Aorta (tissue), 5 donors: ENCODE measurements at places on chromosomes 5 and 9. TPM values are rescaled to one million over a fixed set of nuclear protein-coding genes. Genes with fewer than 3 reads are reported as not detected.

GRCh38 chr5:119343052-119343451, 12.8 kb upstream of the TNFAIP8 start:
- no peak overlapping the region for H3K27ac ChIP-seq
- no peak for DNase-seq
- H3K36me3 ChIP-seq, result no peaks in the 10 kb centered on the region
- no peaks in the 10 kb centered on the region for H3K4me1 ChIP-seq
- no peaks in the 10 kb centered on the region for H3K27me3 ChIP-seq

GRCh38 chr5:65926276-65926783, at the start of gene ERBIN:
ERBIN (plus strand) TSS chr5:65926575; CDS start chr5:65992719, 66,144 bp downstream.
- H3K27ac ChIP-seq, result peak within 1 kb of the TSS; percentile 94
- H3K4me1 ChIP-seq, result no peaks in the 10 kb centered on the region
- H3K27me3 ChIP-seq, result no peaks in the 10 kb centered on the region
- DNase-seq, result peak; percentile 88
- no peaks in the 10 kb centered on the region for H3K36me3 ChIP-seq

DNA sequence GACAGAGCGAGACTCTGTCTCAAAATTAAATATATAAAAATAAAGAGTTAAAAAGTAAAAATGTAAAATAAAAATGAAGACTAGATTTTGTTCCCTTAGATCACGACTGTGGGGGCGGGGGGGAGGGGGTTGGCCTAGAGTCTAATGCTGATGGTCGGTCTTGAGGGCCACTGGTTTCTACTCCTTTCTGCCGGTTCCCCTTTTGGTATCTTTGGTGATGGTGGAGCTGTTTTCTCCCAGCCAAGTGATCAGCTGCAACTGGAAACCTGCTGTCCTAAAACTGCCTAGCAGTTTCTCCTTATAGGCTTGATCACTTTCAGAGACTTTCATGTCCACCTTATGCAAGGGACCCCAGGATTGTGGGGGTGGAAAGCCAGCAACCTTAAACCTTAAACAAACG, 1.1 kb downstream of the SRD5A1 start:
- no peak overlapping the region for H3K4me3 ChIP-seq
- H3K4me1 ChIP-seq, result no peaks in the 10 kb centered on the region
- H3K36me3 ChIP-seq, result no peaks in the 10 kb centered on the region
- no peak overlapping the region for H3K27ac ChIP-seq
- no peak for DNase-seq

DNA sequence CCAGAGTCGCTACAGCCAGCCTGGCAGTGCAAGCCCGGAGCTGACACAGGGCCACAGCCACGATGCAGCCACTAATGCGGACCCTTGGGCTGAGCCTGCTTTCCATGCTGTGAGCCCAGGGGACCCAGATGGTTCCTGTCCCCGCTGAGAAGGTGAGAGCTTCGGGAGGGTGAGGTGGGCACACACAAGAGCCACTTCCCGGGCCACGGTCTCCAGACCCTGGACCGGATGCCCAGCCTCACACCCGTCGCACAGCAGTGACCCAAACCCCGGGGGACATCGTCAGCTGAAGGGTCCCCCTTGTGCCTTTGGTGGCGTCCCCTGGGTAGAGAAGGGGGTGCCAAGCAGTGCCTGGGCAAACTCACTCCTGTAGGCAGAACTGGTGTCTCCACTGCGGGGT, 13.4 kb downstream of the PAEP start:
- no peak overlapping the region for H3K4me3 ChIP-seq
- DNase-seq, result no peak
- no peak overlapping the region for H3K27ac ChIP-seq

DNA sequence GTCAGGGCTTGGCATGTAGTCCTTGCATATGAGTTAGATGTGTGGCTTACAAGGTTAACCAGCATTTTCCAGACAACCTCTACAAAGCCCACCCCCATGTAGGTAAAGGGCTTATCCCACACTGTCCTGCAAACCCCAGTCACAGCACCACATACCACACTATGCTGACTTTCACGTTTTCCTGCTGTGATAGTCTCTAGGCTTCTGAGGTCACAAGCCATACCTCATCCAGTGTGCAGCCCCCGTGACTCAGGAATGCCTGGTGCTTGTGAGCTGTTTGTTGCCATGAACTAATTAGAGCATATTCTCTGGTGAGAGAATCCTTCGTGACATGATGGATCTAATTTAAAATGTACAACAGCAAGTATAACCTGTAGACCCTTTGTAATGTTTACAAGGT, 50.8 kb downstream of the ERAP1 start:
- H3K4me1 ChIP-seq, result no peaks in the 10 kb centered on the region
- H3K4me3 ChIP-seq, result no peak overlapping the region
- H3K36me3 ChIP-seq, result peaks cover 14% of the 10 kb centered on the region
- H3K27me3 ChIP-seq, result no peaks in the 10 kb centered on the region
- no peak overlapping the region for H3K27ac ChIP-seq

DNA sequence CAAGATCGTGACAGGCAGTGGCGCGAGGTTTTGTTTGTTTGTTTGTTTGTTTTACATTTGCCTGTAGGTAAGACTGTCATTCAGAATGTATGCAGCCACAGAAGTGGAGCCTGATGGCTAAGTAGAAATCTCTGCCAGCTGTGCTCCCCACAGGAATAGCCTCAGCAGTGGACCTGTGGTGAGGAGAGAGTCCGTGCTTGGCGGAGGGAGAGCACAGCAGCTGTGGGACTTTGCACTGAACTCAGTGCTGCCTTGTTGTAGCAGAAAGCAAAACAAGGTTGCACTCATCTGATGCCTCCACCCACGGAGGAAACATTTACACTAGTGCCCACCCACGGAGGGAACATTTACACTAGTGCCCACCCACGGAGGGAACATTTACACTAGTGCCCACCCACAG, 4.4 kb upstream of the ZNF782 start:
- H3K4me1 ChIP-seq, result no peaks in the 10 kb centered on the region
- no peaks in the 10 kb centered on the region for H3K27me3 ChIP-seq
- H3K36me3 ChIP-seq, result no peaks in the 10 kb centered on the region
- DNase-seq, result no peak
- H3K4me3 ChIP-seq, result no peak overlapping the region

- H3K36me3 ChIP-seq, result no peaks in the 10 kb centered on the region
- no peak overlapping the region for H3K27ac ChIP-seq
- H3K4me1 ChIP-seq, result no peaks in the 10 kb centered on the region
Measured at GRCh38 chr5:138686668-138687067, 66.6 kb upstream of the CTNNA1 start.

DNA sequence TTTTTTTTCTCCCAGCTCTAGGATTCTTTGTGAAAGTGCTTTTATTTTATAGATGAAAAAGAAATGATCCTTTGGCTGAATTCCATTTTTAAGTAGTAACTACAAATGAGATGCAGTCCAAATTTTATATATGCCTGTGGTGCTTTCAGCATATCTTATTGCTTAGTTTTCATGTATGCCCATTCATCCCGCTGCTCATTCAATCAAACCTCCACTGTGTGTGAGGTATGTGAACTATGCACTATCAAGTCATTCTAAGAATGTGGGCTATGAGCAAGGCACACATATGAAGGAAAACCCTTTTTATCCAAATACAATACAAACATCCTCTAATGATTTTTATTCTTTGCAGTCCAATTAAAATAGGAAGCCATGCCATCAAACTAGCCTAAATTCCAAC, 1069.1 kb upstream of the DMAC1 start:
- no peaks in the 10 kb centered on the region for H3K36me3 ChIP-seq
- H3K27ac ChIP-seq, result no peak overlapping the region
- H3K4me1 ChIP-seq, result peaks cover 6% of the 10 kb centered on the region
- DNase-seq, result no peak
- H3K27me3 ChIP-seq, result no peaks in the 10 kb centered on the region
- no peak overlapping the region for H3K4me3 ChIP-seq

- H3K27ac ChIP-seq, result no peak overlapping the region
- no peaks in the 10 kb centered on the region for H3K36me3 ChIP-seq
- H3K4me3 ChIP-seq, result peak overlapping the region; percentile 82
- no peaks in the 10 kb centered on the region for H3K27me3 ChIP-seq
- H3K4me1 ChIP-seq, result no peaks in the 10 kb centered on the region
Measured at GRCh38 chr5:57175551-57176309, 1.9 kb downstream of the GPBP1 start.

DNA sequence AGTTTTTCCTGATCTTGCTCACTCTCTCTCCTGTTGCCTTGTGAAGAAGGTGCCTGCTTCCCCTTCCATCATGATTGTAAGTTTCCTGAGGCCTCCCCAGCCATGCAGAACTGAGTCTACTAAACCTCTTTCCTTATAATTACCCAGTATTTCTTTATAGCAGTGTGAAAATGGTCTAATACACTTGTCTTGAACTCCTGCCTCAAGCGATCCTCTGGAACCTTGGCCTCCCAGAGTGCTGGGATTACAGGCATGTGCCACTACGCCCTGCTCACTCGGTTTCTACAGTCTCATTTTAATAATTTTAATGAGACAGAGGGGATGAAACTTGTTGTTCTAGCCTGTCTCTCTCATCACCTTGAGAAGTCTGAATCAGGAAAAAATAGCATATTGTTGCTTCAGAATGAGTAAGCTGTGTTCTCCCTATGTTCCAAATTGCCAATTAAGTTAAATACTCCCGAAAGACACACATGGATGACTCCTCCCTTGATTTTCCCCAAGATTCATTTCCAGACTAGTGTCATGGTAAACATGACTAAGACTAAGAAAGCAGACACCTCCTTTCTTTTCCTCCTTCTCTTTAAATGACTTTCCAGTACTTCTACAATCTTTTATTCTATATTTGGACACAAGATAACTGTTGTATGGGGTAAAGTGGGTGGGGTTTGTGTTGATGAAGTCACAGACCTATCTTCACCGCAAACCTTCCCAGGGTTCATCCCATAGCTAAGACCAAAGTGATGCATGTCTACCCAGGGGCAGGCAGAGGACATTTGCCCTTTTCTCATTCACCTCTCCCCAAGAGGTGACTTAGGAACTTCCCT, 7.8 kb upstream of the DNAJC18 start:
- no peak overlapping the region for H3K4me3 ChIP-seq
- no peaks in the 10 kb centered on the region for H3K36me3 ChIP-seq
- no peaks in the 10 kb centered on the region for H3K4me1 ChIP-seq
- DNase-seq, result no peak
- no peaks in the 10 kb centered on the region for H3K27me3 ChIP-seq

- no peaks in the 10 kb centered on the region for H3K36me3 ChIP-seq
- H3K27ac ChIP-seq, result no peak overlapping the region
- no peak overlapping the region for H3K4me3 ChIP-seq
- no peak for DNase-seq
- no peaks in the 10 kb centered on the region for H3K4me1 ChIP-seq
Measured at GRCh38 chr5:179259731-179260323, 85.4 kb downstream of the ADAMTS2 start.

DNA sequence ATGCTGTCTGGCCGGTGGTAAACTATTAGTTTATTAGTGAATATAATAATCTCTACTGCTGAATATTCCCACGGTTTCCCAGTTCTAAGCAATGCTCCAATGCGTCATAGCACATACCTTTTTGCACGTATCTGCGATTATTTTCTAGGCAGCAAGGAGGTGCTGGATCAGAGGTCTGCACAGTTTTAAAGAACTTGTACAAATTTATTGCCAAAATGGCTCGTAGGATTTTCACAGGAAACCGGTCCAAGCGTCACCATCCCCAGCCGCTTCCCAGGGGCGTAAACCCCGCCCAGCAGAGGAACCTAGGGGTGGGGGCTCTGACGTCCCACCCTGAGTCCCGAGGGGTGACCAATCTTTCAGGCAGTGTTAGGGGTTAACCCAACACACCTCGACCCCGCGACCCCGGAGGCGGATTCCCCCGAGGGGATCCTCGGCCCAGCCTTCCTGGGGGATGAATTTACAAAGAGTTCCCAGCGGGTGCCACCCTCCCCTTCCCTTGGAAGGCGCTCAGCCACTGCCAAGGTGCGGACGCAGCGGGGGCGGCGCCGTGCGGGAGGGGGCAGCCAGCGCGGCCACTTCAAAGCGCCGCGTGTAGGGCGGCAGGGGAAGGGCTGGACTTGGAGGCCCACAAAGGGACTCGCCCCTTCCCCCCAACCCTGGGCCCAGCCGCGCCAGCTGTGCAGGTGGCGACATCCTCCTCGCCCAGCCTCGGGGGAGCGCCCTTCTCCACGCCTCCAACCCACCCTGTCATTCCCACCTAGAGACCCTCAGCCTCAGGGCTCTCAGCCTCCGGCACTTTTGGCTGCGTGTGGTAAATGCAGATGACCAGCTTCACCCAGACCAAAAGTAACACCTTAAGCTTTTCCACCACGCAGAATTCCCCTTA, 43.5 kb upstream of the TCF7 start:
- H3K27ac ChIP-seq, result no peak overlapping the region
- peak; percentile 70 for DNase-seq
- H3K36me3 ChIP-seq, result no peaks in the 10 kb centered on the region
- peak overlapping the region; percentile 43 for H3K4me3 ChIP-seq
- H3K27me3 ChIP-seq, result no peaks in the 10 kb centered on the region

DNA sequence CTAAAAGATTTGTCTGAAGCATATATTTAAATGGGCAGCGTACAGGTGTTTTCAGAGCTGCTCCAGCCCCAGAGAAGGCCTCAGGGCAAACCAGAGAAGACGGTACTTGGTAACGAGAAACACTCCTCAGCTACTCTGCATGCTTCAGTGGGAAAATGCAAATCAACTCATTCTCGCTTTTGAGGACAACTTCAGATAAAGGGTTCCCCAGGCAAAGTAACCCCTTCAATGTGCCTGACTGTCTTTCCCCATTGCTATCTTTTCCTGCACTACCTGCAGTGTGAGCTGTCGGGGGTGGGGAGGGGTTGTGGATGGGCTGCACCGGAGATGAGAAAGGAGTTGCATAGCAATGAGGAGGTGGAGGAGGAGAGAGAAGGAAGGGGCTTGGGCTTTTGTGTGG, 339.7 kb upstream of the CLINT1 start:
- no peaks in the 10 kb centered on the region for H3K4me1 ChIP-seq
- H3K4me3 ChIP-seq, result no peak overlapping the region
- no peak overlapping the region for H3K27ac ChIP-seq
- no peak for DNase-seq
- no peaks in the 10 kb centered on the region for H3K27me3 ChIP-seq

- no peaks in the 10 kb centered on the region for H3K36me3 ChIP-seq
- peak; percentile 90 for DNase-seq
- H3K4me3 ChIP-seq, result no peak overlapping the region
Measured at GRCh38 chr5:173324115-173325001, 3.9 kb downstream of the STC2 start.

DNA sequence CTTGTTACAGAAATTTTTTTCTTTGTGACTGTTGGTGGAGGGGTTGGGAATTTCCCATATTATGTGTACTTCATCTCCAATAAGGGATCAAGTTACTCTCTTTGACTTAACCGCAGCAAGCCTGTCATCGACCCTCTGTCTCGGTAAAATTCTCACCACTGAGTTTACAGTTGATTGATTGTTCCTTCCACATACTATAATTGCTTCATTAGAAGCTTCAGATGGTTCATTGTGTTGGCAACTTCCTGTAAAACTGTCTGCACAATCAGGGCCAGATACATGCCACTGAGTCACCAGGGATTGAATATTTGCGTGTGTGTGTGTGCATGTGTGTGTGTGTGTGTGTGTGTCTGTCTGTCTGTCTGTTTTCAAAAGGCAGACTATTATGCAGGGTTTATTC, 176.6 kb downstream of the ZNF462 start:
- H3K4me1 ChIP-seq, result no peaks in the 10 kb centered on the region
- no peak overlapping the region for H3K4me3 ChIP-seq
- no peak overlapping the region for H3K27ac ChIP-seq
- H3K27me3 ChIP-seq, result no peaks in the 10 kb centered on the region
- no peaks in the 10 kb centered on the region for H3K36me3 ChIP-seq
- no peak for DNase-seq

The TAF11L10 gene
- not detected for total RNA-seq

The ZBED3 gene
- total RNA-seq, result 11.7 TPM

The CHSY3 gene
- 32.5 TPM for total RNA-seq

The IL3 gene
- total RNA-seq, result not detected

The WDR38 gene
- total RNA-seq, result not detected

The MAMDC4 gene
- total RNA-seq, result 2.4 TPM

The CER1 gene
- total RNA-seq, result 0.29 TPM

The ABO gene
- 1.4 TPM for total RNA-seq

The CDH10 gene
- total RNA-seq, result not detected

The CBY3 gene
- not detected for total RNA-seq

The FOXD4L3 gene
- not detected for total RNA-seq
